MCF 10A (cell line): ENCODE measurements at places on chromosomes 6 and 20. TPM values are rescaled to one million over a fixed set of nuclear protein-coding genes. Genes with fewer than 3 reads are reported as not detected.

The RRBP1 gene
- 203 and 244 TPM in 2 replicates for total RNA-seq

- no peak for DNase-seq
Measured at GRCh38 chr6:151290877-151291721, 51.3 kb downstream of the AKAP12 start.

GRCh38 chr6:154506991-154507898 is 3.2 kb downstream of the CNKSR3 start:
- DNase-seq, result no peak

- peak; percentile 16 for DNase-seq
Measured at GRCh38 chr20:12090920-12091319, 173.2 kb downstream of the BTBD3 start.

The SYCP2 gene
- 0.35 and 0.61 TPM in 2 replicates for total RNA-seq

DNA sequence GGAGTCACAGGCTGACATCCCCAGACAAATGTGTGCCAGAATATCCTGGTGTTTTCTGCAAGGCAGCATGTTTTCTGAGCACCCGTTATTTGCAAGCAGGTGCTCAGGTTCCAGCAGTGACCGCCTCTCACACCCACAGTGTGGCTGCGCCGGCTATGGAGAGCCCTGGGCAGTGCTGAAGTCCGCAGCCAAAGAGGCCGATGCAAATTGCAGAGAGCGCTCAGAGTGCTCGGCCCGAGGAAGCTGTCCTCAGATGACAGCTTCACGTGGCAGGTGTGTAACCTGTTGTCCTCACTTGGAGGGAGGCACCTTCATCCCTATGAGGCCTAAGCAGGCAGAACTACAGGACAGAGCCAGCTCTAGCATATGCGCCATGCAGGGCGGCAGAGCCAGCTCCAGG is 23.5 kb upstream of the MPC1 start:
- DNase-seq, result no peak

- peak; percentile 84 for DNase-seq
Measured at GRCh38 chr6:27238010-27238983, 9.2 kb upstream of the PRSS16 start.

DNA sequence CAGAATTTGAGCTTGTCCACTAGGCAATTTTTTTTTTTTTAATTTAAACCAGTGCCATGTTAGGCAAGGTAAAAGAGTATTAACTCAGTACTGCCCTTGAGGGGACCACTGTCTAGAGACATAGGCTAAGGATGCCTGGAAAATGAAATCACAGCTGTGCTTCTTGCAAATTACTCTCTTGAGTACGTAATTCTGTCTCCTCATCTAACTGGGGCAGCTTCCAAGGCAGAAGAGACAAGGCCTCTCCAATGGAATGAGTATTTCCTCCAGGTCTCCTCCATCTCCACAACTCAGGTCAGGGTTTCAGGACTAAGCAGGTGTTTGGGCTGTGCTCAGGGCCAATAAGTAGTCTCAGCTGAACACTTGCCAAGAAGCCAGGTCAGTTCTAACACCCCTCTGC is 33.8 kb upstream of the MRPS10 start:
- no peak for DNase-seq

The SEL1L2 gene
- not detected in 2 replicates for total RNA-seq

The FAM162B gene
- not detected in 2 replicates for total RNA-seq

The ZNF165 gene
- total RNA-seq, result 7.1 and 10.8 TPM in 2 replicates
